Activated CD8-positive, alpha-beta T cell treated with anti-CD3 and anti-CD28 coated beads, Interleukin-2, amount 10 ng/mL, durations not matched to agents 7 days and 5 days (primary cell): ENCODE measurements at places on chromosomes 7 and 10. TPM values are rescaled to one million over a fixed set of nuclear protein-coding genes. Genes with fewer than 3 reads are reported as not detected.

DNA sequence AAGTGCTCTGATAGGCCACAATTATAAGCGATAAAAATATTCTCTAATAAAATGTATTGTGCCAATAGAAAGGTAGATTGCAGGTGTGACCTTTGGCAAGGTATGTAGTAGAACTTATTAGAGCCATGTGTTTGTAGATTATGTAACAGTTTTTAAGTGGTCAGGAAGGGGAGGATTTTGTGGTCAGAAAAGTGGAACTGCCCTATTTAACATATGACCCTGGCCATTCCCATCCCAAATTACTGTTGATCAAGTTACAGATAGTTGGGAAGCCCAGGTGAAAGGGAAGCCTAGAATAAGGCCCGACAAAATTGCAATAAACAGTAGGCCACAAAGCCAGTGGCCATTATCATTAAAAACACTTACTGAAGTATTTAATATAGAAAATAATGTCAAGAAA lies 89.2 kb downstream of the SPAG6 start:
- DNase-seq, result no peak

- peak; percentile 23 for DNase-seq
Measured at GRCh38 chr7:114825423-114825951, 96.4 kb upstream of the MDFIC start.

GRCh38 chr7:138919911-138920310 lies 61.3 kb downstream of the KIAA1549 start:
- no peak for DNase-seq

GRCh38 chr7:152338561-152338960 lies 97.2 kb downstream of the KMT2C start:
- no peak for DNase-seq

- no peak for DNase-seq
Measured at GRCh38 chr7:117277576-117277975, 45.3 kb downstream of the WNT2 start.

- DNase-seq, result no peak
Measured at GRCh38 chr10:35638101-35638500, 4.0 kb downstream of the FZD8 start.

DNA sequence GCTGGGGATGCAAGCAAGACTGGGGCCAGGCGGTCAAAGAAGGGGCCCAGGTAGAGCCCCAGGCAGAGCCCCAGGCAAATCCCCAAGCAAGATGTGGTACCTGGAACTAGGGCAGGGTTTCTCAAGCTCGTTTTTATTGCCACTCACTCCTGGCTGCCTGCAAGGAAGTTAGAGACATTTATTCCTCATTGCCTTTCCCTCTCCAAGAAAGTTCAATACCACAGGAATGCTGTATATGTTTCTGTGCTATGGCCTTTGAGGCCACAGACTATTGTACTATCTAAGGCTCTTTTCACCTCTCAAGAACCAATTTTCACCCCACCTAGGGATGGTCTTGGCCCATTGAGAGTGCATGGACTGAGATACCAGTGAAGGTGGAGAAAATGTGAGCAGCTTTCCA lies 71.3 kb downstream of the TACC2 start:
- no peak for DNase-seq

- DNase-seq, result no peak
Measured at GRCh38 chr10:77321838-77322237, 315.8 kb downstream of the KCNMA1 start.

- DNase-seq, result peak; percentile 25
Measured at GRCh38 chr7:133253519-133253875, 619 bp downstream of the EXOC4 start.

DNA sequence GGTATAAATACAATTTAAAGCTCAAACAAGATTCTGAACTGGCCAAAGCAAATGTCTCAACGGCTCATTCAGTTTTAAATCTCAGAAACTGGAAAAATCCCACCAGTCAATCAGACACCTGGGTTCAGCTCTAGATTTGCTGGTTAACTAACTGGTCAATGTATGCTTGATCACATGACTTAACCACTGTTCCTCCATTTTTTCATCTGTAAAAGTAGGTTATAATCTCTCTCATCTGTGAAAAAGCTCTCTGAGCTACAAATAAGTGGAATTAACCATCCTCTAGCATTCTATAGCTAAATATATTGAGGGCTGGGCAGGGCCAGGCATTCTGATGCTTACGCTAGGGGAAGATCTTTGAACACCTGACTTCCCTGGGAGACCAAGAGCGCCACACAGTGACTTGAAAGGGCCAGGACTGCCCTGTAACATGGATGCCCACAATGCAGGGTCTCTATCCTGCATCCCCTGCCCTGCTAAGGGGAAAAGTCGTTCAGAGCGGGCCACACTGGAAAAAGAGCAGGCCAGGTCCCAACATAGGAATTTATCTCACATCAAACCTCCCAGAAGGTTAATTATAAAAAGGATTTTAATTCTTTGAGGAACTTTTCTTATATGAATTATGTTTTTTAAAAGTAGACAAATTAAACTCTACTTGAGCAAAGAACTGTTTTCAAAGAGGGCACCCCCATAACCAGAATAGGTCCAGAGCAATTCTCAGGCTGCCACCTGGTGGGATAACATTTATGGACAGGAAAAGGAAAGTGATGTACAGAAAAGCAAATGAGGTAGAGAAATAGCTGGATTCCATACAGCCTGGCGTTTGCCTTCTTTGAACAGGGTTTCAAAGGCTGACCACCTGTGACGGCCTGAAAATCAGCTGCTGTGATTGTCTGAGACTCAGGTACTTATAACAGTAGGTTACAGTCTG lies 1.8 kb downstream of the RP9 start:
- peak; percentile 75 for DNase-seq

DNA sequence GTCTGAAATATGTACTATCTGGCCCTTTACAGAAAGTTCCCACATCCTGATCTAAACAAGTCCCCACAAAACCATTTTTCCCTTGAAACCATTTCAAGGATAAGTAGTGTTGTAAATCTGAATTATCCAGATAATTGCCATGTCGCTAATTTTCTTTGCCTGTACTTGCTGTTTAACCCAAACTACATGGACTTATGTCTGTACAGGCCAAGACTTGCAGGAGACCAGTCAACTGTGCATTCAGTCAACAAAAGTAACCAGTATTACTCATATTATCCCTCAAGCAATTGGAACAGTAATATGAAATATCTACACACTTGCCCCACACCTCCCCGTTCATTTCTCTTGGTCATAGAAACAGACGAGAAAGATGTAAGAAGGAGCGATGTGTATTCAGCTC lies 347.8 kb upstream of the NFE2L3 start:
- no peak for DNase-seq

DNA sequence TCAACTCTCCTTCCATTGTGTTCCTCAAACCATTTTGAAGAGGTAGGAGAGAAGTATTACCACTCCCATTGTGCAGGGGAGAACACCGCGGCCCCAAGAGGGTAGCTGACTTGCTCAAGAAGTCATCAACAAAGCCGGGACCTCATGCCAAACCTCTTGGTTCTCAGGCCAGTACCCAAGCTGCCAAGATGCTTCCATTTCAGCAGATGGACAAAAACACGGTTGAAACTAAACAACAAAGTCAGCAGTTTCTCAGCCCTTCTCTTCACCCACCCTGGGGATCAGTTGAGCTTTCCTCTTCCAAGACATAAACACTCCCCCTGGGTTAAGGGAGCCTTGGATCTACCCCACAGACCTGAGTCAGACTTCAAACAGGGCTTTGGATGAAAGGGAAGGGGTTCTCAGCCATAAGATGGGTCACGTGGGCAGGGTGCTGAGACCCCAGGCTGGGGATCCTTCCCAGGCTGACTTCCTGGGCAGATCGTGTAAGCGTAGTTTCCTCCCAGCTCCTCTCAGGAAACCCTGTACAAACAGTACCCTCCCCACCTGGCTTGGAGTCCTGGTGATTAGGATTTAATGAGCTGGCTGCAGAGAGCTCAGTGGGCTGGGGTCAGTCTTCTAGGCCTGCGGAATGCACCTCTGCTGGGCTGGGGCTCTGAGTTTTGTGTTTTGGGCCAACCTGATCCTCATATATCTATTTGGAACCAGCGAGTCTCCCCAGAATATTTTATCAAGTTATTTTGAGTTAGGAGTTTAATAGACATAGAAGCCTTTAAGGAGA lies 27.3 kb downstream of the EMX2 start:
- DNase-seq, result no peak

DNA sequence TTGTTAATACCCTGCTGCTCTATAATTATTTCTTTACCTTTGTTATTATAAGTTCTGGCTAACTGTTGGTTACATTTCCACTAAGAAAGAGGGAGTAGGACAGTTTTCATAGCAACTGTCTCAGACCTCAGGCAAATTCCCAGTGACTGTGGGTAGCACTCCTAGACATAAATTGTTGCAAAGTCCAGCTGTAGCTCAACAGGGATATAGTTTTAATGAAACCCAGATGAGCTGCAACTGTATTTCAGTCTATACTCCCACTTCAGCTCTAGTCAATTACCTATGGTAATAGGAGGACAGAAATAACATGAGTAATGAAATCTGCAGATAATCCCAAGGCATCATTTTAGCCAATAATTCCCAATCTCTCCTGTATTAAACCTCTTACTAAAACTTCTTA lies 103.0 kb upstream of the SEMA3A start:
- DNase-seq, result no peak

- no peak for DNase-seq
Measured at GRCh38 chr10:47031211-47031900, 120.1 kb downstream of the PTPN20 start.

GRCh38 chr7:28225576-28225975 lies 45.0 kb upstream of the JAZF1 start:
- DNase-seq, result no peak

DNA sequence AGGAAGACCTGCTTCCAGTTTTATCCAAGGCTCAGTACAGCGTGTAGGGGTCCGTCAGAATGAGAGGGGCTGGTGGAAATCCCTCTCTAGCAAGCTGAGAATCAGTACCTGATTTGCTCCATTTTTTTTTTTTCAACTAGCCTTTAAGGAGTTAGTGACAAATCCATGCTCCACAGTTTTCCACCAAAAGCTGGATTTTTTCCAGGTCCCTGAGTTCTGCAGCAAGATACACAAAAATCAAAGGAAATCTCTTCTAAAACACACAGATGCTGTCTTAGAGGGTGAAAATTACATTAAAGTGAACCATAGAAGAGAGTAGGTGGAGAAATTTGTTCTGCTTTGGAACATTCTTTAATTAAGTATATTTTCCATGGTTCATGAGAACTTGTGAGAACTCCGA lies 30.4 kb downstream of the MDFIC start:
- DNase-seq, result no peak

GRCh38 chr10:74047871-74048270 lies 50.0 kb downstream of the VCL start:
- DNase-seq, result no peak

- DNase-seq, result peak; percentile 69
Measured at GRCh38 chr7:73623798-73624668, at the start of gene MLXIPL. TSS of gene MLXIPL (minus strand) at chr7:73624522. CDS start at chr7:73624492, 30 bp downstream.

GRCh38 chr7:21368317-21368716 lies 59.6 kb upstream of the SP4 start:
- no peak for DNase-seq

DNA sequence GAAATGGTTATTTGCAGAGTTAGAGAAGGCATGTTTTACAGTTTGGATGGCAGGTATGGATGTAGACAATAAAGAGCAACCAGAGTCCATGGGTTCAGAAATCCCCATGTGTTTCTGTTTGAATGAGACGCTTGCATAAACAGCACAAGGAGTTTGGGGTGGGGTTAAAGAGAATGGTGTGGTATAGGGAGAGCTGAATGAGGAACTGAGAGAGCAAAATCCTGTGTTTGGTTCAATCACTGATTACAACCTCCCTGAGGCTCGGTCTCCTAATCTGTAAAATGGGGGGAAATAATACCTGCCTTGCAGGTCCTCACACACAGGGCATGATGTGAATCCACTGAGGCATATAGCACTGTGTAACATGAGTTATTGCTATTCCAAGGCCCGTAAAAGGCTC lies 23.7 kb downstream of the CAV1 start:
- no peak for DNase-seq

- DNase-seq, result no peak
Measured at GRCh38 chr10:35876248-35876647, 234.2 kb upstream of the FZD8 start.

DNA sequence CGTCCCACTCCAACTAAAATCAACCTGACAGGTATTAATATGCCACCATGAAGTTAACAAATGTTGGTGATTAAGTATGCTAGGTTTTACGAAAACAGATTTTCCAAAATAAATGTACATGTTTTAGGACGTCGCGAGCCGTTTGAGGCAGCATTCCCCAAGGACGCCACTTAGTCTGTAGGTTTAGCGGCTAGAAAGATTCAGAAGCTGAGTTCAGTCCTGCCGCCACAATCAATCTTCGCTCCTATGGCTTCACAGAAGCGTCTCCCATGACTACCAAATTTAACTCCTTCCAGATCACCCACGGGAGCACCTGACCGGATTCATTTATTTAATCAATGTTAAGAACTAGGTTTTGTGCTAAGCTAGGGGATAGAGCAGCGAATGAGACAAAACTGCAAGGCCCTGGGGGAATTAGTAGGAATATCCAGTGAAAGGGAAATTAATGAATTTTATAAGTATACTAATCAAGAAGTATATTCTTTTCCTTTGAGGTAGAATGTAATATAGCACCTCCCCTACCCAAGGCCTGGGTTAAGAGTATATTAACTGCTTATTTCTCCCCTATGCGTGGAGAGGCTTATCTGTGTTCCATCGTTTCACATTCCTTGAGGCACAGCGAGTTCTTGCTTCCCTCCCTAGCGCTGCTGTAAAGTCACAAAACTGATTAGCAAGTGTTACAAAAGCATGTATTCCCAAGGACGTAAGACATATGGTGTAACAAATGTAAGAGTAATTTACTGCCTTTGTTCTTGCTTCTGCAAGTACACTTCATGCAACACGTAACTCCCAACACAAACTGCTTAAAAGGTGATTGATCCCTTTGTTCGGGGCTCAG lies 994 bp upstream of the CYP51A1 start:
- peak; percentile 29 for DNase-seq

DNA sequence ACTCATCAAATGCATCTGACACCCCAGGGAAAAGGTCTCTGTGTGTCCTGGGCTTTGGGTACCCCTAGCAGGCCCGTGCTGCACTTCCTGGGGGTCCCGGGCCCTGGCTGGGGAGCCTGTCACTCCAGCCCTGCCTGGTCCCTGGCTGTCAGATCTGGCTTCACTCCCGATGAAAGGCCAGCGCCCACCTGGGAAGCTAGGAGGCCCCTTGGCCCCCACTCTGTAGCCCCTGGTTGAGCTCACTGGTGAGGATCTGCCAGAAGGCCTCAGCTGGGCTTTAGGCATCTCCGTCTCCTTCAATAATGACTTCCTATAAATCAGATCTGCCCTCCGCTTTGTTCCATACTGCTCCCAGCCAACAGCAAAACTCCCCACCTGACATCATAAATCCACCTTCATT lies 64.0 kb downstream of the GOLGA7B start:
- no peak for DNase-seq

GRCh38 chr7:31074403-31075085 lies 22.4 kb downstream of the ADCYAP1R1 start:
- no peak for DNase-seq

GRCh38 chr7:67343572-67343971 lies 346.9 kb downstream of the TYW1 start:
- DNase-seq, result no peak

The TRA2A gene
- 108 TPM for total RNA-seq

The ZNF33B gene
- total RNA-seq, result 18.6 TPM

The GRM8 gene
- total RNA-seq, result not detected

The C7orf57 gene
- not detected for total RNA-seq

The HELLS gene
- total RNA-seq, result 157 TPM

The ASAH2 gene
- total RNA-seq, result 2.3 TPM

The SLC13A1 gene
- not detected for total RNA-seq

The TMEM209 gene
- total RNA-seq, result 40.2 TPM
